ENCODE measurements at places on chromosomes 16 and 17.
A peak's percentile ranks its signal among the peaks of the same experiment; 100 is the strongest.

DNA sequence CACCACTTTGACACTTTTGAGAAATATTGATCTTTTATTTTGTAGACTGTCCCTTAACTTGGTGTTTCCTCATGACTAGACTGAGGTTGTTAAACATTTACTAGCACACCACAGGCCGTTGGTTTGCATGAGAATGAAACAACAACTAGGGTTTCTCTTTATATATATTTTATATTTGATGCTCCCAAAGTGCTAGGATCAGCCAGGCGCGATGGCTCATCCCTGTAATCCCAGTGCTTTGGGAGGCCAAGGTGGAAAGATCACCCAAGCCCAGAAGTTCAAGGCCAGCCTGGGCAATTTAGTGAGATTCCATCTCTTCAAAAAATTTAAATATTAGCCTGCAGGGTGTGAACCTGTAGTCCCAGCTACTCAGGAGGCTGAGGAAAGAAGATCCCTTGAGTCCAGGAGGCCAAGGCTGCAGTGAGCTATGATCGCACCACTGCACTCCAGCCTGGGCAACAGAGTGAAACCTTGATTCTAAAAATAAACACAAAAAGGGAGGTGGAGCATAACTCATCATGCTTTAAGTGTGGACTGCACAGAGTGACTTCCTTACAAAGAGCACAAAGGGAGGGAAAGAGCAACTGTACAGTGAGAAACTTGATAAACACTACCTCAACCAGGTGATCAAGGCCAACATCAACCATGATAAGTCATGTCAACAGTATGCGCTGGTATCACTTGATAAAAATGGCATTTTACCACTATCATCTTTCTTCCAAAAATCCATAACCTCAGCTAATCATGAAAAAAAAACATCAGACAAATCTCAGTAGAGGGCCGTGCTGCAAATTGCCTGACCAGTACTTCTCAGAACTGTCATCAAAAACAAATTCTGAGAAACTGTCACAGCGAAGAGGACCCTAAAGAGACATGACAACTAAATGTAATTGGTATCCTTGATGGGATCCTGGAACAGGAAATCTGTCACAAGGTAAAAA is 72.8 kb upstream of the ATF7IP2 start:
- DNase-seq, result no peak

DNA sequence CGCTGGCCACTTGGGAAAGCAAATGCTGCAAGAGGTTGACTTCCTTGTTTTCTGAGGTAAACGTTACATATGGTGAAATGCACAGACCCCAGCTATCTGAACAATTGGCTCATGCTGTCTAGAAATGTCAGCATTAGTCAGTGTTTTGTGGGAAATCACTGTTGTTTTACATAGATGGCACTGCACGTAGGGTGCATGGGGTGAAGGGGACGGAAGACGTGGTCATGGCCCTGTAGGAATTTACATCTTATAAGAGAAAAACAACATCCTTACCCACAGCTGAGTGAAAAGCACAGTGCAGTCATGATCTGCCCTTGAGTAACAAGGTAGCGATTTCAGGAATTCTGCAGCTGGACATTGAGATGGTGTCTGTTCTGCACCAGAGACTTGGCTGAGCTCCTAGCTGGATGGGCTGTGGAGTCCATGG is 15.2 kb downstream of the RPTOR start:
- DNase-seq, result peak; percentile 76

DNA sequence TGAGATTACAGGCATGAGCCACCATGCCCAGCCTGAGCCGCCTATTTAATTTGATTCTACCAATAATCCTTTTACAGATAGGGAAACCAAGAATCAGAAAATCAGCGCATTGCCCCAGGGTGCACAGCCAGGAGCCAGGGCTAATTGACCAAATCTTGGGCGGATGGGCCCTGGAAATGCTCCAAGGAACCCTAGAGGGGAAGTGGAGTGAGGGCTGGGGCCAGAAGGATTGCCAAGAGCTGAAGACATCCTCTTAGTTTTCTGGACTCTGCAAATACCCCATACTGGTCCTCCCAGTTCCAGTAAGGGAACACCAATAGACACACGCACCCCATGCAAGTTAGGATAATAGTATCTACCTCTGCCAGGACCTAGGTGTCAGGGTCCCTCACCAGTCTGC is 3.8 kb downstream of the FHOD1 start:
- no peak for DNase-seq

GRCh38 chr17:21279582-21279981 is 4.9 kb upstream of the MAP2K3 start:
- no peak for DNase-seq

DNA sequence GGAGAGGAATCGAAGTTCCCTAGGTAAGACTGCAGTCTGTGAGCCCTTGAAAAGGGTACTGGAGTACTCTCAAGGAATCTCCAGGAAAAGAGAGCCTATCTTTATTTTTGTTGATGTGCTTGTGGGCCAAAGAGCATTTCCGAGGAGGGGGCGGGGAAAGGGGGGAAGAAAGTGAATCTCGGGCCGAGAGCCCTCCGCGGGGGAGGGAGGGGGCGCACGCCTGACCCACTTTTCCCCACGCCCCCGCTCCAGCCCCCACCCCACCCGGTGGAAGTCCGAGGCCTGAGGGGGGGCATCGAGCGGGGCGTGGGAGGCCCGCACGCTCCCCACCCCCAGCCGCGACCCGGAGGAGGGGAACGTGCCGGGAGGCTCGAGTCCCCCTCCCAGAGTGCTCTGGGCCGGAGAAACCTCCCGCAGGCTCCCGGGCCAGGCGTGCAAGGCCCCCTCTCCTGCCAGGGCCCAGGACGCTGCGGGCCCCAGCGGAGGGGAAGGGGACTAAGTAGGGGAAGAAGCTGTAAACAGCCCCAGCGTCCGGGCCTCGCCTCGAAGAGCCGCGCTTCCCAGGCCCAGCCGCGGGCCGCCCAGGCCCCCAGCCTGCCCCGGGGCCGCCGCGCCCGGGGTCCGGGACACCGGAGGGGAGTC is 444 bp downstream of the HELZ start:
- DNase-seq, result no peak

GRCh38 chr17:76104140-76104895 is 731 bp upstream of the EXOC7 start:
- no peak for DNase-seq

DNA sequence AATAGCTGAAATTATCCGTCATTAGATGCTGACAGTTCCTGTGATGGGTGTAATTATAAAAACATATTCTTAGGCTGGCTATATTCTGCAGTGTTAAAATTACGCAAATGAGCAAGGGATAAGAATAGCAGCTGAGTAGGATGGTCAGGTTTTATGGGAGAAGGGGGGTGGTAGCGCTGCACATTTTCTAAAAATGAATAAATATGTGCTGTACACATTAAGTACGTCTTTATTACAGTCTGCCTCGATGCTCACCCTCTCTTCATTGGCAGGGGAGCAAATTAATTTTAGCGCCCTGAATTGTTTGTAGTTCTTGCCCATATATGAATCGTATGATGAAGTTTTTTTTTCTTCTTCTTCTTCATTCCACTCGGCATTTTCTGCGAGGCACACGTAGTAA is 244.2 kb downstream of the SNX29 start:
- no peak for DNase-seq

DNA sequence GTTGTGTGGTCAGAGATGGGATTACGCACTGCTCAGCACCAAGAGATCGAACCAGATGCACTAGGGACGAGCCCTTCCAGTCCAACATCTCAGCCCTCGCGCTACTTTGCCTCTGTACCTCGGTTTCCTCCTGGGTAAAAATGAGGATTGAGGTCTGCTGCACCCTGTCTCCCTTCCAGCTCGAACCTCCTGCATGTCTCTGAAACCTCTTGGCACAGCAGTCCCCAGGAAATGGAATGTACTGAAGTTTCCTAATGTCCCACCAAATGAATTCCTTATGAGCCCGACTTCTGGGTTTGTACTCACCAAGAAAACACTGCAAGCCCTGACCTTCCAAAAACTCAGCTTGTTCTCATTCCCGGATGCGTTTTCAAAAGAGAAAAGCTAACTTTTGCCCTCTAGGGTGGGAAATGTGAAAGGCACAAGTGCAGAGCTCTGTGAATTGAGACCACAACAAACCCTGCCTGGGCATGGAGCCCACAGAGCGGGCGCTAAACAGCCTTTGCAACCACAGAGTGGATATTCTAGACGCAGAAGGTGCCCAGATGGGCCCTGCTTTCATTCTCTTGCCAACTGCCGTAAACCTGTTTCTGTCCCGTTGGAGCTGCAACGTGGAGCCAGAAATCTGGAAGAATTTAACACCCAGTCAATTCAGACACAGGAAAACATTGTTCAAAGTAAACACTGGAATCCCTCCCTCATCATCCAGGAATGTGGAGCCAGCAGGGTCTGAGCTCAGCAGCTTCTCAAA is 10.3 kb downstream of the CDRT4 start:
- DNase-seq, result peak; percentile 90

Data from astrocyte of the cerebellum (primary cell).